ENCODE measurements at places on chromosomes 4 and X.

GRCh38 chrX:23505531-23506303 lies 161.6 kb upstream of the PRDX4 start:
- no peak for DNase-seq

DNA sequence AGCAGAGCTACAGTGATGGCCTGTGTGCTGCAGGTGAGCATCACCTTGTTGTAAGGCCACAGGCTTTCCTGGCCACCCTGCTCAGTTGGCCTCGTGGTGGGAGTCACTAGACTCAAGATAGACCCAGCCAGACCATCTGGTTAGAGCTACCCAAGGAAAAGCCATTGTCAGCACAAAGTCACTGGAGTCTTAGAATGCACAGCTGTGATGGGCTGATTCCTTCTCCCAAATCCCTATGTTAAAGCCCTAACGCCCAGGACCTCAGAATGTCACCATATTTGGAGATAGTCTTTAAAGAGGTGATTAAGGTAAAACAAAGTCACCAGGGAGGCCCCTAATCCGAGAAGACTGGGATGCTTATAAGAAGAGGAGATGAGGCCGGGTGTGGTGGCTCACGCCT lies 173.4 kb downstream of the DHRSX start:
- DNase-seq, result no peak

GRCh38 chr4:55491486-55491885 lies 55.2 kb downstream of the CLOCK start:
- DNase-seq, result no peak

DNA sequence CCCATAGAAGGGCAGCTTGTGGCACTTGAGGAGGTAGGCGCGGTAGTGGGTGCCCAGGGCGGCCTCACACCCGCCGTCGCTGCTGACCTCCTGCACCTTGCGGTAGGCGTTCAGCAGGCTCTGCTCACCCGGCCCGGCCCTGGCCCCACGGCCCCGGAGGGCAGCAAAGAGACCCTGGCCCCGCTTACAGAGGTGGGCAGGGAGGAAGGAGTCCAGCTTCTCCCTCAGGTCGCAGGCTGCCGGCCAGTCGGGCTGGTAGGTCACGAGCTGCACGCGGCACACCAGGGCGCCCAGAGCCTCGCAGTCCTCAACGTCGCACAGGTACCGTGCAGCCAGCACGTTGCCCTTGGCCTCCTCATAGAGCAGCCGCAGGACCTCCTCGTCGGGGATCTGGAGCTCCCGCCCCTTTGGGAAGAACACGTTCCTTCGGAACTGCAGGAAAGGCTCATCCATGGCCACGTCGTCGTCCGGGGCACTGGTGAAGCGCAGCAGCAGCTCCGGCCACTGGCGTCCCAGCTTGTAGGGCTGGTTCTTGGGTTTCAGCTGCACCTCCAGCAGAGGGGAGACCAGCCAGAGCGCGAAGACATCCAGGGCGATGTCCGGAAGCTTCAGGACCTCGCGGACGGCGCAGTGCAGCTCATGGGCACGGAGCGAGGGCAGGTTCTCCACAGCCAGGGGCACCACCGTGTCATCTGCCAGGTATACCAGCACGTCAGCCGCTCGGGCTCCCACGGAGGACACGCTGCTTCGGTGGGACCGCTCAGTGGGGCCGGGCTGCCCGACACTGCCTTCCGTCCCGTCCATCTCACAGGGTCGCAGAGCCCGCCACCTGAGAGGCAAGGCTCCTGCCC lies 17.1 kb upstream of the LAS1L start:
- no peak for DNase-seq

- DNase-seq, result no peak
These were observed 8.0 kb downstream of the OFD1 start for GRCh38 chrX:13742397-13743176.

- DNase-seq, result no peak
These were observed 15.3 kb downstream of the RNF4 start for GRCh38 chr4:2484185-2484584.

- no peak for DNase-seq
These were observed 163.3 kb downstream of the ATRX start for GRCh38 chrX:77622672-77623071.

DNA sequence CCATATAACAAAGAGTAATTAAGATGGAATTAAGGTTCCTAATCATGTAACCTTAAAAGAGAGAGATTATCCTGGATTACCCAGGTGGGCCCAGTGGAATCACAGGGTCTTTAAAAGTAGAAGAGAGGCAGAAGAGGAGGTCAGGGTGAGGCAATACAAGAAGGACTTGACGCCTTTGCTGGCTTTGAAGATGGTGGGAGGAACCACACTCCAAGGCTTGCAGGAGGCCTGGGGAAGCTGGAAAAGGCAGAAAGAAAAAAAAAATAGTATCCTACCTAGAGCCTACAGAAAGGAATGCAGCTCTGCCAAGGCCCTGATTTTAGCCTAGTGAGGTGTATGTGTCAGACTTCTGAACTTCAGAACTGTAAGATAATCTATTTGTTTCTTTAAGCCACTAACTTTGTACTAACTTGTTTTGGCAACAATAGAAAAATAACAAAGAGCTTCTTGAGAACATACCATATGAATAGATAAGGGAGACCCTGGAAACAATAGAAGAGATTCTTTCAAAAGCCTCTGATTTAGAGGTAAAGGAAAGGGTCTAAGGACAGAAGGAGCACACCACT lies 229.9 kb upstream of the TTC29 start:
- no peak for DNase-seq

DNA sequence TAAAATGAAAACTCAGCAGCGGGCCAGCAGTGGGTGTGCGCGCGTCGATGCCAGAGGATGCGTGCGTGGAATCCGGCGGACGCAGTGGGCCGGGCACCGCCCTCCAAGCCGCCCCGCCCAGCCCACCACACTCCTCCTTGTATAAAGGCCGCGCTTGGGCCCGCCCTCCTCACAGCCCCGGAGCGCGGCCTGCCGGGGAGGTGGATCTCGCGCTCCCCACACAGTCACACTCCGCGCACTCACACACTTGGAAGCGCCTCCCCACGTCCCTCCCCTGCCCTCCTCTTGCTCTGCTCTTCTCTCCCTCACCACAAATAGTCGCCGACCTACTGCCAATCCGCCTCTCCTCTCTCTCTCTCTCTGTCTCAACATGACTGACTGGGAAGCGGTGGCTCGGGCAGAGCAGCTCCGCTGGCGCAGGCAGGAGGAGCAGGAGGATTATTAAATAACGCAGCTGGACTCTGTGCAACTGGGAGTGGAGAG lies at the start of gene CCSER1:
Gene CCSER1, plus strand, starts transcription at position 172 of the 483 bp plus-strand sequence.
- DNase-seq, result peak; percentile 91

All from eye (tissue), 1 donor.